ENCODE measurements at places on chromosomes 1 and 21.
A peak's percentile ranks its signal among the peaks of the same experiment; 100 is the strongest.

GRCh38 chr1:6177681-6178380 lies 2.3 kb downstream of the CHD5 start:
- no peak for DNase-seq

- no peak for DNase-seq
Observed at GRCh38 chr1:6819246-6820040, 34.2 kb downstream of the CAMTA1 start.

DNA sequence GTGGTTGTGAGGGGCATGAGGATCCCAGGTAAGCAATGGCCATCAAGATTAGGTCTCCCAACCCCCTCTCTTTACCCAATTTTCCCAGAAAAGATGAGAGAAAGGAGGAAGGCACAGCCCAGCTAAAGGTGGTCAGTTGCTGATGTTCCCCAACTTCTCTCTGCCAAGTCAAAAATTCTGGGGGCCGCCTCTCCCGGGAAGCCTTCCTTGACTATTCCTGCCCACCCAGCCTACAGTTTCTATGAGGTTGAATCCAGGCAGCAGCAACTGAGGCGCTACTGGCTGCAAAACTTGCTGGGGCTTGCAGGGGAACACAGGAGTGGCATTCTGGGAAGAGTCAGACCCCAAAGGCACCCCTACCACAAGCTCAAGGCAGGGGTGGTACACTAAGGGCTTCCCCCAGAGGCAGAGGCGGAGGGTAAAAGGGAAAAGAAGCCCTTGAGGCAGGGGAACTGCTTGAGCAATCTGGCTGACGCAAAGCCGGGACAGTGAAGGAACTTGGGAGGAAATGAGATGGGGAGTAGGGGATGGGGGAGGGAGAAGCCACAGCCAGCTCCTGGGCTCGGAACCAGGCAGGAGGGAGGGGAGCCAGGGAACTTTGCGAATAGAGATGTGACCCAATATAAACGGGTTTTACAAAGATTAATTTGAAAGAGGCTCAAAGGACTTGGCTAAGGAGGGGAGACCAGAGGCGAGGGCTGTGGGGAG lies 31.2 kb downstream of the SDC3 start:
- no peak for DNase-seq

DNA sequence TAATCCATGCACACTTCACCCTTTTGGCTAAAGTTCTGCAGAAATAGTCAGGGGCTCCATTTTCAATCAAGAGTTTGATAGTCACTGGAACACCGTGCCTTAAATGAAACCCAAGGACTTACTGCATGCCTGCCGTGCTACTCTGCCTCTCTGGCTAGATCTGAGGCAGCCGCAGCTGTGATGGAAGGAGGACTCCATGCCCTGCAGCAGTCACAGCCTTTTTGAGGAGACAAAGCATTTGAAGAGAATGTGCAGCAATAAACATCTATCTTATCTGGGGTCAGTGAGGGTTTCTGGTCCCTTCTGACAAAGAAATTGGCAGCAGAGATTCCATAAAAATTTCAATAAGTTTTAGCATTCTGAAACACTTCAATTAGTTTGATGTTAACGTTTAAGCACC lies 78.0 kb downstream of the BCAR3 start:
- DNase-seq = no peak

DNA sequence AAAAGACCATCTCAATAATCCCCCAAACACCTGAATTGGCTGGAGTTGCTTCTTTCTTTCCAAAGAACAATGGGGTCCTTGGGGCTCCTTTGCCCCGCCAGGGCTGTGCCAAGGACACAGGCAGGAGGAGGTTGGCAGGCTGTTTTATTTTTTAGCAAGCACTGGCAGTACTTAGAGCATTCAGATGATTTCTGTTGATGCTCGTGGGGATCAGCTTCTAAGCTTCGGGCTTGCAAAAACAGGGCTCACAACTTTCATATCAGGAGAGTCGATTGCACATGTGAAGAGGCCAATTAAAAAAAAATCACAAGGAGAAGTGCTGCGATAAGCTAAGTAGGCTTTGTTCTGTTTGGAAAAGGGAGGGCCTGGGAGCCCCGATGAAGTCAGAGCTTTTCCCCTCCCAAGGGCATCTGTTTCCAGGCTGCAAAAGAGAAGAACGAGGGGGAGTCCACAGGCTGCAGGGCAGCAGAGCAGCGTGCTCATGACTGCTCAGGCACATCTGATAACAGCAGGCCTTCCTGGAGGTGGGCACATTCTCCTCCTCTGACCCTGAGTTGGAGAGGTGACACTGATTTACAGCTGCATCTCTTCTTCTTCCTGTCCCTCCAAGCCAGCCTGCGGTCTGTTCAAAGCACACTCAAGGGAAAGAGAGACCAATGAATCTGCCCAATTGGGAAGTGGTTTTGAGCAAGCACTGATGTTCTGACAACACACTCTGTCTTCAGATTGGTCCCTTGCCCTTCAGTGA lies 27.3 kb upstream of the BCAR3 start:
- DNase-seq = no peak

DNA sequence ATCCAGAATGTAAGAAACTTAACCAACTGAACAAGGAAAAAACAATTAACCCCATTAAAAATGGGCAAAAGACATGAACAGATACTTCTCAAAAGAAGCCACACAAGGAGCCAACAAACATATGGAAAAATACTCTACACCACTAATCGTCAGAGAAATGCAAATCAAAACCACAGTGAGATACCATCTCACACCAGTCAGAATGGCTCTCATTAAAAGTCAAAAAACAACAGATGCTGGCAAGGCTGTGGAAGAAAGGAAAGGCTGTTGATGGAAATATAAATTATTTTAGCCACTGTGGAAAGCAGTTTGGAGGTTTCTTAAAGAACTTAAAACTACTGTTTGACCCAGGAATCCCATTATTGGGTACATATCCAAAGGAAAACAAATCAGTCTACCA lies 51.2 kb downstream of the RGS4 start:
- no peak for DNase-seq

DNA sequence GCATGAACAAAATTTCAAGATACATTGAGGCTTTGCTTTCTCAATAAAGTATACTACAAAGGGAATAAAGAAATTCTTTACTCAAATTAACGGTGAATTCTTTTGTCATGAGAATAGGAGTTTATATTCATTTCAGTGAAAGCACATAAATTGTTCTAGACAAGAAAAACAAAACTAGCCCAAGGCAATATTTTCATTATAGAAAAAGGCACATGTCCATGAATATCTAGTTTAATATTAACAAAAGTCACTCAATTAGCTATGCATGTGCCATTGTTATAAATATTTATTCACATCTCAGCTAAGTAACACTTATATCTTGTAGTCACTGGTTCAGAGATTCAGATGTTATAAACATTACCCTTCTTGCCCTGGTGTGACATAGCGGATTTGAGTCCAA lies 369.3 kb downstream of the GPATCH2 start:
- DNase-seq = no peak

DNA sequence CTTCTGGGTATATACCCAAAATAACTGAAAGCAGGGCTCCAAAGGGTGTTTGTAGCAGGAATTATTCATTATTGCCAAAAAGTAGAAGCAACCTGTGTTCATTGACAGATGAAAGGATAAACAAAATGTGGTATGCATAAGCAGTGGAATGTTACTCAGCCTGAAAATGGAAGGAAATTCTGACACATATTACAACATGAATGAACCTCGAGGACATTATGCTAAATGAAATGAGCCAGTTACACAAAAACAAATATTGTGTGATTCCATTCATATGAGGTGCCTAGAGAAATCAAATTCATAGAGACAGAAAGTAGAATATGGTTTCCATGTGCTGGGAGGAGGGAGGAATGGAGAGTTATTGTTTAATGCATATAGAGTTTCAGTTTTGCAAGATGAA lies 86.3 kb upstream of the ARTN start:
- no peak for DNase-seq

- peak; percentile 29 for DNase-seq
Observed at GRCh38 chr1:47710329-47711071, 272.7 kb downstream of the FOXD2 start.

All from stimulated activated CD8-positive, alpha-beta memory T cell treated with anti-CD3 and anti-CD28 coated beads, Interleukin-7, amount 100 ng/mL, for 48 hours (primary cell).